ENCODE measurements at places on chromosomes 5 and 9.

DNA sequence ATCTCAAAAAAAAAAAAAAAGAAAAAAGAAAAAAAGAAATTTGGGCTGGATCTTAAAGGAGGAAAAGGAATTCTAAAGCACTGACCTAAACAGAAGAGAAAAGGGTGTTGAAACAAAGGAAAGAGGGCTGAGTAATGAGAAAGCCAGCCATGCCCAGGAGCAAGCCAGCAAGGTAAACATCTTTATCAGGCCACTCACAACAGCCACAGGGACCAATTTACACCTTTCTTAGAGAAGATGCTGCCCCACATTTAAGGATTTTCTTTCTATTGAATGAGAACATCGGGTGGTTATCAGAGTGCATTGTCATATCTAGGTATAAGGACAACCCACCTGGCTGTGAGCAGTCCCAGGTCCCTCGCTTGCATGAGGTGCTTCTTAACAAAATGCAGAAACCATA is 16.6 kb downstream of the LHFPL2 start:
- DNase-seq, result no peak

DNA sequence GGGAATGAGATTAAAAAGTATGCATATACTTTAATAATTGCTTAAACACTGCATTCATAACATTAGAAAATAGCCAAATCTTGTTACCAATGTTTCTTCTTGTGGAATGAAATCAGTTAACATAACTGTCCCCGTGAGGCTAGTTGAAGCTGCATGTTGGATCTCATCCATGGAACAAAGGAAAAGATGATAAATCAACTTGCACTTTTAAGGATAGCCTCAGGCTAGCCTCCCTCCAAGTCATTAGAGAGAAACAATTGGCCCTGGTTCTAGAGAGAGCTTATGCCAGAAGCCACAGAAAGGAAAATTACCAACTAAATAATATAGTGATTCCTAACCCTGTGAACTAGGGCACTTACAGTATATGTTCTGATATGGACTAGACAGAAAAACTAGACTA is 66.9 kb downstream of the GRIN3A start:
- DNase-seq, result no peak

GRCh38 chr9:132647355-132647754 is 22.4 kb downstream of the DDX31 start:
- DNase-seq, result no peak

DNA sequence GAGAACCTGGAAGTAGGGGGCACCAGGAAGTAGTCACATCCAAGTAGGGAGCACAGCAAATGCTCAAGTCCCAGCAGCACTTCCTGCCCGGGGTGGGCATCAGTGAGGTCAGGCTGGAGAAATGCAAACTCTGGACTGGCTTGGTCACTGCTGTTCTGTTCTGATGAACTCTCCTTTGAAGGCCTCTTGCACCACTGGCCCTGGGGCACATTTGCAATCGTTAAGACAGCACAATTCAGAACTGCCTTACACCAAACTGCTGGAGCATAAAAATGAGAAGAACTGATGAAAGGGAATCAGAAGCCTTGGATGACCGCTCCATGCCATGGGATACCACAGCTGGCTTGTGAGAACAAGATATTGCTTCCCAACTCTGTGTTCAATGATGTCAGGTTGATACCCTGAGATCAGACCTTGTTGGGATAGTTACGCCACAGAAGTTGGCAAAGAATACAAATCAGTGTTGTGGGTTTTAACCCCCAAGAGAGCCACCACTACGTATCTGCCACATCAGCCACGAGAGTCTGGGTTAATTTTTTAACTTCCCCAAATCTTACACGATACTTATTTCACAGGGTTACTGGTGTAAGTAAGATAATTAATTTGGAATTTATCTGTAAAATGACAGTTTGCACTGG is 42.3 kb upstream of the ZSWIM6 start:
- no peak for DNase-seq

- no peak for DNase-seq
Observed at GRCh38 chr9:18611971-18612370, 138.0 kb downstream of the ADAMTSL1 start.

DNA sequence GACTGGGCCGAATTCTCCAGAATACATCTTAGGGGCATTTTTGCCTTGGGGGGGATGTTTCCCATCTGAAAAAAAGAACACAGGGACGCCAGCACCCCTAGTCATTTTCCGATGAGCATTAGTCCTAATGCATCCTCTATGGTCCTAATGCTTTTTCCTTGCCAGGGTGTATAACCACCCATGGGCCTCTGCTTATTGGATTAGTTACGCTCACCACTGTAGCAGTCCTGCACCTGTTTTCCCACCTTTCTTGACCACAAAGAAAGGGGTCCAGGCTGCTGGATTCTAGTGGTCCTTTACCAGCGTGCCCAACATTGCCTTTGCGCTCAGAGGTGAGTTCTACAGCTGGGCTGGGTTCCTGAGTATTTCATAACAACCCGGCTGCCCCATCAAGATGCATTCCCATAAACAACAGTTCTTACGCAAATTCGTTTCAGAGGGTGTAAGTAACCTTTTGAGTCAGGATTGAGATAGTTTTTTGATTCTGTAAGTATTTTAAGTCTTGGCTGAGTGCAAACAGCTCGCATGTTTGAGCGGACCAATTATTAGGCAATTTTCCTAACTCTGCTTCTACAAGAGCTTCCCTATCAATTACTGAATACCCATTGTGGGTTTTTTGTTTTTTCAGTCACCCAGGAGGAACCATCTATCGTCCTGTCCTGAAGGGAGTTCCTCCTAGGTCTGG is 135.1 kb downstream of the DROSHA start:
- DNase-seq, result no peak

GRCh38 chr5:55714339-55714738 is 2.2 kb upstream of the SLC38A9 start:
- DNase-seq, result no peak

GRCh38 chr9:14752271-14752670 is 29.7 kb upstream of the CER1 start:
- no peak for DNase-seq

GRCh38 chr9:134220311-134220710 is 55.9 kb upstream of the RNU6ATAC start:
- DNase-seq, result no peak

- DNase-seq, result no peak
Observed at GRCh38 chr5:74667396-74667795, 17.6 kb upstream of the HEXB start.

DNA sequence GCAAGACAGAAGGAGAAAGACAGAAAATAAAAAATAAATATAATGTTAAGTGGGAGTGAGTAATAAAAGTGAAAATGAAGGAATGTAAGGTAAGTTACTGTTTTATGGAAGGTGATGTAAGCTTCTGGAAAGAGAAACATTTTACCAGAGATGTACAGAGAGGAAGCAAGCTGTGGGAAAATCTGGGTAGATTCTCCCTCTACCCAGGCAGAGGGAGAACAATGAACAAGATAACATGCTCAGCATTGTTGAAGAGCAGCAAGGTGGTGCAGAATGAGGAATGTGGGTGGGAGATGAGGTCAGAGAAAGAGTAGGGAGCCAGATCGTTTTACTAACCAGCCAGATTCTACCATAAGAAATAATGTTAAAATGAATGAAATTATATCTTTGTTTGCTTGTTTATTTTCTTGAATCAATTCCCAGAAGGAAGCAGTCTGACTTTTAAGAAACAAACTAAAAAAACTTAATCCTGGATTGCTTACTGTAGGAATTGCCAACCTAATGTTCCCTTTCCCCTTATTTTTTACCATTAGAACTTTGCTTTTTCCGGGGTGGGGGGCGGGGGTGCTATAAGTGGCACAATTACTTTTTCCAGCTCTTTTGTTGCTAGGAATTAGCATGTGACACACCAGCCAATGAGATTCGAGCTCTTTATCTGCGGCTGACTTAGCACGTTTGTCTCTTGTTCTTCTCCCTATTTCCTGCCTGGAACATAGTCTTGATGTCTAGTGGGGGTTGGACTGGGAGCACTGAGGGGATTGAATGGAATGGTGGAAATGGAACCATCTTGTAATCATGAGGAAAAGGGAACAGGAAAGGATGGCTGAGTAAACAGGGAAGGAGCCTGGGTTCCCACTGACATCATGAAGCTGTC is 356.7 kb downstream of the TMEM167A start:
- no peak for DNase-seq

GRCh38 chr5:135203593-135204036 is 169.6 kb upstream of the PITX1 start:
- no peak for DNase-seq

DNA sequence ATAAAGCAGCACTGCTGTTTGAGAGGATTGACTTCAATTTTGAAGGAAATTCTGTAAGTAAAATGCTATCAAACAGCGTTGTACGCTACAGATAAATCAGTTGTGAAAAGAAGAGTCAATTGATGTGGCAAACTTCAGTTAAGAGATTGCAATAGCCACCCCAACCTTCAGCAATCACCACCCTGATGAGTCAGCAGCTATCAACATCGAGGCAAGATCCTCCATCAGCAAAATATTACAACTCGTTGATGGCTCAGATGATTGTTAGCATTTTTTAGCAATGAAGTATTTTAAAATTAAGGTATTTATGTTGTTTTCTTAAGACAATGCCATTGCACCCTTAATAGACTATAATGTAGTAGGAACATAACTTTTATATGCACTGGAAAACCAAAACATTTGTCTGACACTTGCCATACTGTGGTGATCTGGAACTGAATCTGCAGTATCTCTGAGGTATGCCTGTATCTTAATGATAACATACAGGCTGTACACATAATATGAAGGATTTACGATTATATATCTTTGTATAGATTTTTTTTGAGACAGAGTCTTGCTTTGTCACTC is 47.5 kb downstream of the VPS13A start:
- no peak for DNase-seq

DNA sequence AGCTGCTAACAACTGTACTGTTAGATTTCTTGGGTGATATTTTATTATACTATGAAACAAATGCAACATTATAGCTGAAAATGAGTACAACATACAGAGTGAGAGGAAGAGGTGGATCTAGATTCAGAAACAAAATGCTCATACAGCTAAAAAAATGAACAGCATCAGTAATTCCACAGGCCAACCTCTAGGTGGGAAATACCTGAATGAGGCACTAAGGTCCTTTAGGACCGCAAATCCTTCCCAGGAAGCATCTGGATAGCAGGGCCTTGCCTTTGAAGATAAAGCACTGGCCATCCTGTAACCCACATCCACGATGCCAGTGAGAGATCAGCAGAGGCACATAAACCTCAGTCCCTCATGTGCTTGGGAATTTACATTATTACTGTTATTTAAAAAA is 310.8 kb downstream of the YTHDC2 start:
- no peak for DNase-seq

DNA sequence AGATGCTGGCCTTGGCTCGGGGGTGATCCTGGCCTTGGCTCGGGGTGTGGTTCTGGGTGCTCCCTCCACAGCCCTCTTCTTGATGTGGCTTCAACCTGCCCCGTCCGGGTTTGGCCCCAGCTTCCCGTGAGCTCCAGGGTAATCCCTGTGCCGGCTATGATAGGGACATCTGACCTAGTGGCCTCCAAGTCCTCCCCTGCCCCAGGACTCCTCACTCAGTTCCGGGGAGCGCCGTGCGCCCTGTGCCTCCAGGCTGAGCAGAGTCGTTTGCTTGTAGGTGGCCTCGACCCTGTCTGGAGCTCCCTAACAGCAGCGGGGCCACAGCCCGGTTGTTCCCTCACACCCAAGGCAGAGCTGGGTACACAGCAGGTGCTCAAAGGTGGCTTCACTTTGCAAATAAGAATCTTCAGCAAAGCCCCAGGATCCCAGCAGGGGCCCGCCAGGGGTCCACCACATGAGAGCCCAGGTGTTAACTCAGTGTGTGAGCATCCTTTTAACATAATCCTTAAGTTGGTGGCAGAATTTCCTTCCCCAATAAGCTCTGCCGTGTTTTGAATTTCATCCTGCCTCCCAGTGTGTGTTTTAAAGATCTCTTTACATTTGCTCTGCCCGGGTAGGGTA is 32.3 kb upstream of the CEP72 start:
- DNase-seq, result no peak

DNA sequence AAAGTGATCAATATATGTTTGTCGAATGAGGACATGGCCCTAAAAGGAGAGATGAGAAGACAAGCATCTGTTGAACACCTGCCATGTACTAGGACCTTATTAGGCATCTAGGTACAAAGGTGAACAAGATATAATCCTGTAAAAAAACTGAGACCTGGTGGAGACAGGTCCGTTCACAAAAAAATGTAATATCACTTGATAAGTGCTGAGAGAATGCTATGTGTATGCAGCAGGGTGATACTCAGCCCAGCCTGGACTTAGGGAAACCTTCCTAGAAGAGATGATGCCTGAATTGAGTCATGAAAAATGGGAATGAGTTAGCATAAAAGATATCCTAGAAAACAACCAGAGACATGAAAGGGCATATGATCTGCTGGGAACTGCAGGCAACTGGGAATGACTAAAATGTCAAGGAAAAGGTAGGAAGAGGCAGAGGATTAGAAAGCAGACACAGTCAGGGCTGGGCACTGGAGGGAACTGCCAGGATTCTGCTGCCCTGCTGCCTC is 108.5 kb downstream of the ADRB2 start:
- DNase-seq, result no peak

DNA sequence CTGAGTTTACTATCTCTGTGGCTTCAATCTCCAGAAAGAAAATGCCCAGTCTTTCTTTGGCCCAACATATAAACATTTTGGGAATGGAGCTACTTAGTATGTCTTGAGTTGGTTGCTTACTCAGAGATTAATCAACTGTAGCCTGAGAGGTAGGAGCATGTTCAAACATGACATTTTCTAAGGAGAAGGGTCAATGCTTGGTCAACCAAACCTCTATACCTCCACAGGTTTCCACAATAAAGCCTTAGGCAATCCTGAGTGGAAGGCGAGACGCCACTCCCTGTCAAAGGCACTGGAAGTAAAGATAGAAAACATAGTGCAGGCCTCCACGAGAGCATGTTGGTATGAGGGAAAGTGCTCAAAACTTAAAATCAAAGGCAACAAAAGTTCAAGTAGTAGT is 411.4 kb downstream of the KCTD16 start:
- no peak for DNase-seq

DNA sequence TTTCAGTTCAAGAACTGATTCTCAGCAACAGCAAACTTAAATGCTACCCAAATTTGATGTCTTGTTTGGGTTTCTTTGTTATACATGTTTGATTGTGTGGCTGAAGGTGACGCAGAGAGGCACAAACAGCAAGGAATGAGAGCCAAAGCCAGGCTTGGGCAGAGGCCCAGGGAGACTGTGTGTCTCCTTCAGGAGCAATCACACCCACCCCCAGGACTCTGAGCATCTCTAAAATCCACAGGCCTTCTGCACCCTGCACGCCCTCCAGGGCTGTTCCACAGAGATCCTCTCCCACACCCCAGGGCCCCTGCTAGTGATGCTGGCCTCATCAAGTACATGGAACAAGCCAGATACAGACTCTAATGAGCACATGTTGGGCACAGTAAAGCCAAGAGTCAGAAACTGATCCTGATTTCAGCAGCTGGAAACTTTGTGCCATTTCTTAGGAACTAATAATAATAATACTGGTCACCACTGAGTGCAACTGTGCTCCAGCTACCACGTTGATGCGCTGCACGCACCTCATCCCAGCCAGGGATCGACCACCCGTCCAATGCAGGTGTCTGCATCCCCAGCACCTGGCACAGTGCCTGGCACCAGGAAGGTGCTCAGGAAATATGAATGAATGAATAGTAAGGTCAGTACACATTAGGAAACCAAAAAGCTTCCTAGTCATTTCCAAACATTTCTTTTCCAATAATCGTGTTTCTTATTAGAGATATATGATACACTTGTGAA is 54.6 kb upstream of the TCF7 start:
- no peak for DNase-seq
